ENCODE measurements at places on chromosomes 1 and 21.

DNA sequence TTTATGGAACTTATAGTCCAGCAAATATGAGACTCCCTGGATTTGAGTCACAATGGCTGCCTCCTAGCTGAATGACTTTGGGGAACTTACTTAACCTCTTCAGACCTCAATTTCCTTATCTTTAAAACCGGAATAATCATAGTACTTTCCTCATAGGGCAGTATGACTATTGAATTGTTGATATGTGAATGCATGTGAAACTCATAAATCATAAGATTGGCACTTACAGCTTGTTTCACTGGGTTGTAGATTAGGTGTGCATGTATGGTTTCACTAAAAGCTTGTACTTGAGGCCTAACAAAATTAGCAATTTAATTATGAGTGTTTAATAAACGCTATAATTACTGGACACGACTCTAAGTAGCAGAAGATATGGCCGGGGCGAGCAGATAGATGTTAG is 72.5 kb downstream of the ST6GALNAC5 start:
- no peak for DNase-seq

DNA sequence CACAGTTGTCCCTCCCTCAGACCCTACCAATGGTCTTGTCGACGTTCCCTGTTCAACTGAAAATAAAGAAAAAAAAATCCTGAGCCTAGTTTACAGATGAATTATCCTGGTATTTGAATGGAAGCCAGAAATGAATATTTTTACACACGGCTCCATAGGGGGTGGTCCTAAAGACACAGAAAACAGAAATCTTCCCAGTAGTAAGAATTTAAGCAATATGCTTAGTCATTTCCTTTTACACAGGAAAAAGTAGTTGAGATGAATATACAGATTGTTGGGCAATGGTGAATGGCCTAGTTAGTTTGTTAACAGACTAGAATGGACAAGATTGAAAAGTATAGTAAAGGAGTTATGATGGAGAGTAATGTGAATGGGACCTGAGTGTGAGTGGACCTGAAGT is 67.4 kb downstream of the RGS18 start:
- DNase-seq: no peak

GRCh38 chr1:66690666-66691381 is 61.4 kb upstream of the DYNLT5 start:
- DNase-seq: no peak

GRCh38 chr21:45528028-45528705 is 14.1 kb downstream of the SLC19A1 start:
- no peak for DNase-seq

All from putamen (tissue), 1 donor.